ENCODE measurements at places on chromosomes 16 and 17.

DNA sequence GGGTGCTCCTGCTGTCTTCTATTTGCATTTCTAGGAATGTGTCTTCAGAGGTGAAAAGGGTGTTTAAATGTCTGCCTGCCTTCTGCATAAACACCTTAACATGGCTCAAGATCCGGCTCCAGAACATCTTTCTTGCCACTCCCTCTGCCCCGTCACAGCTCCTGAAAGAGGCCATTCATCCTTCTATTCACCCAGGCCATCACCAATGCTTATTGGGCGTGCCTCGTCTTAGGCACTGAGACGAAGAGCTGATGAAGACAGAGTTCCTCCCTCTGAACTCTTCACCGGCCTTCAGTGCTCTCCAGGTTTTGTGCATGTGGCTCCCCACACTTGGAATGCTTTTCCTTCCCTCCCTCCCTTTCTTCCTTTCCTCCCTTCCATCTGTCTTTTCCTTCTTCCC lies 386.7 kb downstream of the UTP18 start:
- DNase-seq = no peak

- no peak for DNase-seq
These were observed 13.2 kb downstream of the C17orf50 start for GRCh38 chr17:35773679-35774425.

DNA sequence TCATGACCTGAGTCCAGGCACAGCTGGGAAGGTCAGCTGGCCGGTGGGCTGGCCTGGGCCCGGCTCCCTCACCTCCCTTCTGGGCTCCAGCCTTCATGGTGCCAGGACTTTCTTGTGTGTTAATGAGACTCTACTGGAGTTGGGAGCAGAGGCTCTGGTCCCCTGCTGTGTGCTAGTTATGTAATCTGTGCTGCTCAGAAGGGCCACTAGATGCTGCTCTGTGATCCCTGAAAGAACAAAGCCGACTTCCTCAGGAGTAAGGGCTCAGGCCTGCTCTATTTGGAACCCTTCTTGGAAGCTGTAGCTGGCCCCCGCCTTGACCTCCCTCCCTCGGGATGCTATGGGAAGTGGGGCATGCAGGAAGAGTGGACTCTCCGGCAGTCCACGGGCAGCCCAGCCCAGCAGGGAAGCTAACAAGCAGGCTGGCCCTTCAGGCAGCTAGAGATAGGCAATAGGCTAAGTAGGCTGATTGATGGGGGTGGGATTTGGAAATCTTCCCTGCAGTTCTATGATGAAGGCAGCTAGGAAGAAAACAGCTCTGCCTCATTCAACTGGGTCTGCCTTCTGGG lies 3.3 kb upstream of the CDK5R1 start:
- peak; percentile 37 for DNase-seq

- no peak for DNase-seq
These were observed 18.8 kb downstream of the RPH3AL start for GRCh38 chr17:333626-334396.

DNA sequence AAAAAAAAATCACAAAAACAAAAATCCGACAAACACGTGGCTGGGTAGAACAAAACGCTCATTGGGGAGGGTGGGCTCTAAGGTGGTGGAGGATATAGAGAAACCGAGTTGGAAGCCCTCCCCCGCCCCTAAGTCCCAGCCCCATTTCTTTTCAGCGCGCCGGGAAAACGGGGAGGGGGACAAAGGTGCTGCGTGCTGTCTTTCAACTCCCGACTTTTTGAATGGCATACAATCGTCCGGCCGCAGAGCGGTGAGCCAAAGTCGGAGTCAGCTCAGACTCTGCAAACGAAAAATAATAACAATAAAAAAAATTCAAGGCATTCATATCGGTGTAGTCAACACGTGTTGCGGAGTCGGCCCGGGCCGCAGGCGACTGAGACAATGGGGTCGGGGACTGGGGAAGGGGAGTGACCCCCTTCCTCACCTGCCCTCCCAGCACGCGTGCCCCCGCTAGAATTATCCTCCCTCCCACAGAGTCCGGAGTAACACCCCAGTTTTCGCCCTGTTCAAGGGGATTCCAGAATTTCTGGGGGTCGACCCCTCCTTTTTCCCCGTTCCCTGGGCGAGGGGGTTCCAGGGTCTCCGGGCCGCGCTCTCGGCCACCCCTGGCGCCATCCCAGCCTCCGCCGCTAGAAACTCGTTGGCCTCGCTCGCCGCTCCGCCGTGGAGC lies 1.7 kb upstream of the IGF2BP1 start:
- DNase-seq = no peak
